NCI-H2081 treated with DMSO at 0.1 percent for 48 hours (cell line): ENCODE measurements at places on chromosomes 2 and 18.
A peak's percentile ranks its signal among the peaks of the same experiment; 100 is the strongest.

DNA sequence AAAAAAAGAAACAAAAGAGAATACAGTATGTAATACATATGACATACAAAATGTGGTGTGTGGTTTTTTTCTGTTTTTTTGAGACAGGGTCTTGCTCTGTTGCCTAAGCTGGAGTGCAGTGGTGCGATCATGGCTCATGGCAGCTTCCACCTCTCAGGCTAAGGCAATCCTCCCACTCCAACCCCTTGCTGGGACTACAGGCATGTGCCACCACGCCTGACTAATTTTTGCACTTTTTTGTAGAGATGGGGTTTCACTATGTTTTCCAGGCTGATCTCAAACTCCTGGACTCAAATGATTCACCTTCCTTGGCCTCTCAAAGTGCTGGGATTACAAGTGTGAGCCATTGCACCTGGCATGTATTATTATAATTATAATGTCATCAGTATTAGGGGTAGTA is 38.9 kb downstream of the DHX57 start:
- DNase-seq = no peak

DNA sequence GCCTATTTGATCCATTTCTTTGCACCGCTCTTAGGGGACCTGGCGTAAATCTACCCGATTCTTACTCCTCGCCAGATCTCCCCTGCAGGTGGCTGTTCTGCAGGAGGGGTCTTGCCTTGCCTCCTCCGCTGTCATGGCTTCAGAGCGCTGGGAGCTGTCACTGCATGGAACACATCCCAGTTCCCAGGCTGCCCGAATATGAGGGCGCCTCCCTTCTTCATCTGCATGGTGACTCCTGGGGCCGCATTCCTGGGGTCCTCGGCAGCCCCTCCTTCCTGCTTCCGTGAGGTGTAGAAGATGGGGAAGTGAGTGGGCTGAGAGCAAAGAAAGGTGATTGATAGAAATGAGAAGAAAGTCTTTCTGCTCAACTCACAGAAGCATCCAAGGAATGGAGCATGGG is 27.3 kb upstream of the COPS8 start:
- no peak for DNase-seq

DNA sequence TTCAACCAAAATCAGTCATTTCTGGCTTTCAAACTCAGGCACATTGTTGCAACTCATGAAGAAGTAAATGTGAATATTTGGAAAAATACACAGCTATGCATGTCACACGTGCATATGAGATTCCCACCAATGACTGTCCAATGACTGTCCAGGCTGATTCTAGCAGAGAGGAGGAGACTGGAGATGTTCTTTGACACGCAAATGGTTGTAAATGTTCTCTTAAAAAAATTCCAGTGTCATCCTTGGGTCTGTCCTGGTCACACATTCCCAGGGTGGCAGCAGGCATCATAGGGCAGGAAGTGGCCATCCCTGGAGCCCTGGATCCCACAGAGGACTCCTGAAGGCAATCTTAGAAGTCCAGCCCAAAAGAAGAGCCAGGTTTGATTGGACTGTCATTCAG is 40.9 kb downstream of the TWIST2 start:
- no peak for DNase-seq

DNA sequence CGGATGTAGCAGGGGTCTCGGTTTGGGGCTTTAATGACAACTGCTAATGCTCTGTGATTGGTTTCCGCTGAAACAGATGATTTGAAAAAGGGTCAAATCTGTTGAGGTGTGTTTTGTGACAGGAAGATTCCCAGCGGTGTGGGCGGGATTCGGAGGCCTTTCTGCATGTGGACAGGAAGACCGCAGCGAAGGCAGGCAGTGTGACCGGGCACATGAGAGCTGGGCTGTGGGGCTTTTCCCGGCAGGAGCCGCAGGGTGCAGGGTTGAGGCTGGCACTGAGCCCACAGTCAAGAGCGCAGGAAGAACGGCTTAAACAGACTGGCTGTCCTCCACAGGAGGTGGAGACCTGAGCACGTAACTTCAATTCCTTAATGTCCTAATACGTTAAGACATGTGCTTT is 180.0 kb upstream of the TPO start:
- DNase-seq = no peak

DNA sequence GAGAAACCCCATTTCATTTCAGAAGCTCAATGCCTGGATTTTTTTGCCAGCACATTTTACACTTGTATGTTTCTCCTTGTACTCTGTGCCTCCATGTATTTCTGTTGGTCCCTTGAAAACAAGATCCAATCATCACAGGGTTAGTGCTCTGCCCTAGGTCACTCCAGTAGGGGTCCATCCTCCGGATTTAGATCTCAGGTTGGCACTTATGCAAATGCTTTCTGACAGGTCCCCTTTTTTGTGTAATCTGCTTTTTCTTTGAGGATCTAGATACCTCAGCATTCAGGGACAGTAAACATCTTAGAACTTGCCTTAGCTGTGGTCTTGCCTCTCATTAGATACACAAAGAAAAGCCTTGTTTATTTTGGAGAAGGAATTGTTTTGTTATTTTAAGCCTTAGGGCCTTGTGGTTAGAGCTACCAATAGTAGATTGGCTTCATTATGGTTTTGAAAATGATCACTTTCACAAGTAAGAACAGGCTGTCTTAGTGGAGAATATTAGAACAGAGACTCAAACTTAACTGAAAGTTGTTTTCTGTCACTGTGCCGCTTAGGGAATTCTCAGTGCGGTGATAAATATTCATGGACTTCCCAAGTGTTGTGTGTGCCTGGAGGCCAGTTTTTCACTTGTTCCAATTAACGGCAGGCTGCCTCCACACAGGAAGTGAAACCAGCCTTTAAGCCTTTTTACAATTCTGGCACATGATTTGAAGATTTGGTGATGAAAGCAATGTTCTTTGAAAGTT is 7.8 kb downstream of the MERTK start:
- DNase-seq = no peak

DNA sequence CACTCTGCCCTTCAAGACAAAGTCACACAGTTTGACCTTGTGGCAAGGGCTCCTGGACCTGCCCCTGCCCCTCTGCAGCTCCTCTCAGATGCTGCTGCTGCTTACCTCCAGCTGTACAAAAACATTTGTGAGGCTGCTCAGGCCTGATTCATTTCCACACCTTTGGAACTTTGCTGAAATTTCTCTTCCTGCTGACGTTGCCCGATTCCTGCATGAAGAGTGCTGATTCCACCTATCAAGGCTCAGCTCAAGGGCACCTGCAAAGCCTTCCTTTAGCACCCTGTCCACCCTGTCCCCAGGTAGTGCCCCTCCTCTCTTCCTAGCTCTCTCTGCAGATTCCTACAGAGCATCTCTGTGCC is 738.3 kb upstream of the HS6ST1 start:
- no peak for DNase-seq

DNA sequence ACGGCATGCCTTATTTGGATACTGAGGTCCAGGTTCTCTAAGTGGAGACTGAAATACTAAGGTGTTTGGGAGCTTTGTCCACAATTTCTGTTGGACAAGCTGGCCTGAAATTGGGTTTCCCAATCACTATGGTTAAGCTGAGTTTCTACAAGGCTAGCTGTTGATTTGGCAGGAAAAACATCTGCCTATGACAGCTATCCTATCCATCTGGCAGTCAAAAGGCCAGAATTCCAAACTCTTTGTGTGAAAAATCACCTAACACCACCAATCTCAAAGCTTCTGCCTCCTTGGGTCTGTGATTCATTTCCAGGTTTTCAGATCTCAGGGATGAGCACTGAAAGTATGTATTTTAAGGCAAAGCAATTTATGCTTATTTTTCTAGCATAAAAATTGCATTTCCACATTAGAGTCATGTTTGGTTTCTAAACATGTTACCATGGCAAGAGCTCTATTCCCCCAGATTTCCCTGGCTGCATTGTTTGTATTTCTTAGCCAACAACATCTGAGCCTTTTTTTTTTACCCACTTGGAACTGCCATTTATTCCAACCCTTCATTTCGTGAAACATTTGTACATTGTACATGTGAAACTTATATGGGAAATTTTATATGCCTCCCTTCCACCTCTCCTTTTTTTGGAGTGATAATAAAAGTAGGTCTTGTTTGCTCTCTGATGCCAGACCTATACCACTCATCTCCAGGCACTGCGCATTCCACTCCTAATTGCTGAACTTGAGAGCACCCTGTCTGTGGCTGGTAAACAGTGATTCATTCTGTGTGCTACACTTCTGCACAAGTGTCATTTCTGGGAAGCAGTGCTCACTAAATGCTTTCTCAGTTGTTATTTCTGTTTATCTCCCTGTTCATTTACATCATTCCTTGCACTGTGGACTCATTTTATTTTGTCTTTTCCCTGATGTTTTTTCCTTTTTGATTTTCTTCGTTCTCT is 15.9 kb upstream of the CCDC85A start:
- no peak for DNase-seq

DNA sequence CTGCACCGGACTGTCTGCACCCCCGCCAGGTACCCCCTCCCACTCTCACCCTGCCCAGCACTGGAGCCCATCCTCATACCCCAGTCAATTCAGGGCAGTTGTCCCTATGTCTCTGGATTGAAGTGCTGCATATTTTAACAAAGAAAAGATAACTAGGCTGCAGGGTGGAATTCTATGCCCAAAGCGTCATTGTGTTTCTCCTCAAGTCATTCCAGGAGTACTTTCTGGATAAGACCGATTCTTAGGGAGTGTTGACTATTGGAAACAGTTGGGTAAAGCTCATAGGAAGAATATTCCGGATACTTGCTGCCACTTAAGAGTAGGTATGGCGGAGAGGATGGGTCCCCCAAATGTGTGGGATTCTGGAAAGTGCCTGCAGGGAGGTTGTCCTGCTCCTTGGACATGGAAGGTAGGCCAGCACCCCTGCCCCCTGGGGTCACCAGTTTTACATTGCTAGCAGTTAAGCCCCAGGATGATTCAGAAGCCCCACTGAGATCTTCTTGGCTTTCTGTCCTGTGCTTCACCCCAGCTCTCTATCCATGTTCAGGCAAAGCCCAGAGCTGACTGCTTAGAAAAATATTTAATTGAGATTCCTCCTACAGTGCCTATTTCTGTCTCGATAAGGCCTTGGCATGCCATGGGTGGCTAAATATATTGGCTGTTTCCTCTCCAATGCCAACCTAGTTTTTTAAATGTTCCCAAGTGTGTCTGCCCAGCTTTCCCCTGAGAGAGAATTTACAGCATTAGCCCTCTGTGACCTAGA is 48.2 kb downstream of the RPL37A start:
- no peak for DNase-seq

GRCh38 chr2:95346231-95346737 is 49.1 kb downstream of the KCNIP3 start:
- DNase-seq = no peak

- no peak for DNase-seq
These were observed 10.2 kb upstream of the ARHGAP28 start for GRCh38 chr18:6719098-6719846.

DNA sequence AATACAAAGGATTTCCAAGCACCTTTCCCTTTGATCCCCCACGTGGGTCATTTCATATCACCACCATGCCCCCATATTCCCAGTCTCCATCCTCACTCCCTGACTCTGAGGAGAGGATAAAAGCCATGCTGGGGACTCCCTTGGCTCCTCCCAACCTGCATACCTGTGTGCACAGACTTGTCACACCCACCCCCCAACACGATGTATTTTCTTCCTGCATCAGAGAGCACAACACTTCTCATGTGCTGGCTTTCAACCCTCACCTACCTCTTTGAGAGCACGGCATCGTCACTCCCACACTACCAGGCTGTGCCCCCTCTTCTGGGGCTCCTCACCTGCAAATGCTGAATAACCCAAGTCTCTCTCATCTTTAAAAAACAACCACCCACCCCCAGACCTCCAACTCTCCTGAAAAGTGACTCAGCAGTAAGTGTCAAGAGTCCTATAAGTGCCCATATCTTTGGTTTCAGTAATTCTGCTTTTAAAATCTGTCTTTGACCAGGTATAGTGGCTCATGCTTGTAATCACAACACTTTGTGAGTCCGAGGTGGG is 53.1 kb downstream of the AP1S3 start:
- no peak for DNase-seq

DNA sequence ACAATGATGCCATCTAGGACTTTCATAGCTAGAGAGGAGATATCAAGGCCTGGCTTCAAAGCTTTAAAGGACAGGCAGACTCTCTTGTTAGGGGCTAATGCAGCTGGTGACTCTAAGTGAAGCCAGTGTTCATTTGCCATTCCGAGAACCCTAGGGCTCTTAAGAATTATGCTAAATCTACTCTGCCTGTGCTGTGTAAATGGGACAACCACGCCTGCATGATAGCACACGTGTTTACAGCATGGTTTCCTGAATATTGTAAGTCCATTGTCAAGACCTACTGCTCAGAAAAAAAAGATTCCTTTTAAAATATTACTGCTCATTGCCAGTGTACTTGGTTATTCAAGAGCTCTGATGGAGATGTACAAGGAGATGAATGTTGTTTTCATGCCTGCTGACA is 188.4 kb downstream of the SEPTIN10 start:
- no peak for DNase-seq

- no peak for DNase-seq
These were observed 230.0 kb downstream of the CLIP4 start for GRCh38 chr2:29345236-29345635.

DNA sequence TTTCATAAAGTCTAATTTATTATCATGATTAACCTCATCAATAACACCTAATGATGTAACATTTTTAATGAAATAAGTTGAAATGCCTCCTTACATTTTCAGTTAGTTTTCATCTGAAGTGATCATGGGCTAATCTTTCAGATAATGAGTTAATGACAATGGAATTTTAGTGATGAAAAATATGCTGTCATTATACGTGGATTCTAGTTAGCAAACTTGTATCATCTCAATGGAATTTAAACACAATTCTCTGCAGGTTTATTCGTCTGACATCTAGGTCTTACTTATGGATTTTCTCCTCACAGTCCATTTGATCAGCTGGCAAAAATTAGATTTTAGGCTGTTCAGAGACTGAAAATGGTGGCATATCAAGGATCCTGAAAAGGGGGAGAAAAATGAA is 885.0 kb downstream of the SLC4A3 start:
- no peak for DNase-seq

GRCh38 chr2:50529600-50530218 is 502.2 kb downstream of the NRXN1 start:
- DNase-seq = peak; percentile 47

- no peak for DNase-seq
These were observed 44.2 kb downstream of the CYP27C1 start for GRCh38 chr2:127175751-127176354.

DNA sequence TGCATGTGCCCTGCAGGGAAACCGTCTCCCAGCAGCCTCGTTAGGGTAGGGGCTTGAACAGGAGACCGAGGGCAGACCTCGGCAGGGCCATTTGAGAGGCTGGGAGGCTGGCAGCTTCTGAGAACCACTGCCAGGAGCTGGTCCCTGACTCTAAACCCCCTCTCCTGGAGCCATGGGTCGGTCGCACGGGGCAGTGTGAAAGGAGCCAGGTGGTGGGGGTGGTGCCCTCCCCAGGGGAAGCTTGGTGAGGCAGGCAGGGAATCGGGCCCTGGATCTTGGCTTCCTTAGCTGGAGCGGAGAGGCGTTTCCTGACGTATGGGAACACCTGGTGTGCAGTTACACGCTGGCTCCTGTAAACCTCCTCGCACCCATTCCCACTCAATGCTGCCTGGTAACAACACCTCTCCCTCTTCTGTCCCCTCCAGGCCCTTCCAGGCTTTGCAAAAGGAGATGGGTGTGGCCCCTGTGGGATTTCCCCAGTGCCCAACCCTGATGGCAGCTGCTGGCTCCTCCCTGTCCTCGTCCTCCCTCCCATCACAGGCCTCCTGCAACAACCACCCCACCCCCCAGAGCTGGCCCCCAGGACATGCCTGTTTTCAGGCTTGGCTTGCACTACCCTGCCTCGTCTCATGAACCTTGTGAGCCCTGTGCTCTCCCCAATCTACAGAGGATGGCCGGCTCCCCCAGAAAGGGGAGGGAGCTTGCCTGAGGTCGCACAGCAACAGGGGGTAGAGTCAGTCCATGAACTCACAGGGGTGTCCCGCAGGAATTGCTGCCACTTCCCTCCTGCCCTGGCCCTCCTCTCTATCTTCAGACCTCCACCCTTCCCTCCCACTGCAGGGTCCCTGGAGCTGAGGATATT is 24.4 kb downstream of the ADRA2B start:
- no peak for DNase-seq
